ENCODE measurements at places on chromosomes 11 and 22.

DNA sequence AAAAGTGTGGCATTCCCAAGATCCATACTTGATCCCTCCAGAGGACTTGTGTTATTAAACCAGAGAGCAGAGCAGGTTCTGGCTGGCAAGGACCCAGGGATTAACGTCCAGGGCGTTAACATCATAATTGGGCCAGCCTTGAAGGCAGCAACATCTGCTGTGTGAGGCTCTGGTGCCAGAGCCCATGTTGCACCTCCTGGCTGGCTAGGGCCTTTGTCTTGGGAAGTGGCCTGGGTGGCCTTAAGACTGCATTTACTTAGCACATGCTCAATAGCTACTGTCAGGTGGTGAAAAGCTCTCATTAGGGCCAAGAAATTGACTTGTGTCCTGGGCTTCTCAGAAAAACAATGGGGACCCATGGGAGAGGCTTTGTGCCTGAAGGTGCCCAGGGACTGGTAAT, 66.6 kb downstream of the CACNG2 start:
- DNase-seq: no peak

GRCh38 chr22:47027766-47028165, 265.3 kb downstream of the TBC1D22A start:
- no peak for DNase-seq

- no peak for DNase-seq
Observed at GRCh38 chr11:119839476-119840133, 110.6 kb upstream of the NECTIN1 start.

DNA sequence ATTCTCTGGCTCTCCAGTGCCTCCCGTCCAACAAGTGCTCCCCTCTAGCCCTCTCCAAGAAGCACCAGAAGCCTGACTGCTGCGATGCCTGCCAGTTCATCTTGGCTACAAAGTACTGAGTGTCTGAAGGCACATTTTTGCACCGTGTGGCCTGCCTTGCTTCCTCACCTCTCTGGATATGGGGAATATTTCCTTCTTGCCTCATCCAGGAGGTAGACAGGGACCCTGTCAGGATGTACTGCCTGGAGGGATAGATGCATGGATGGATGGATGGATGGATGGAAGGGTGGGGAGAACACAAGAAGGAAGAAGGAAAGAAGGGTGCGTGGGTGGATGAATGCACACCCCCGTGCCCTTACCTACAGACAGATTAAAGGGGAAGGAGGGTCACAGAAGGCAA, 27.6 kb downstream of the KCTD17 start:
- no peak for DNase-seq

GRCh38 chr11:3119141-3119821, 45.8 kb downstream of the OSBPL5 start:
- peak; percentile 0 for DNase-seq

GRCh38 chr11:78870655-78871054, 296.0 kb upstream of the NARS2 start:
- DNase-seq: no peak

GRCh38 chr11:112579282-112579681, 318.6 kb upstream of the PLET1 start:
- no peak for DNase-seq

- no peak for DNase-seq
Observed at GRCh38 chr11:12017243-12017678, 8.8 kb upstream of the DKK3 start.

DNA sequence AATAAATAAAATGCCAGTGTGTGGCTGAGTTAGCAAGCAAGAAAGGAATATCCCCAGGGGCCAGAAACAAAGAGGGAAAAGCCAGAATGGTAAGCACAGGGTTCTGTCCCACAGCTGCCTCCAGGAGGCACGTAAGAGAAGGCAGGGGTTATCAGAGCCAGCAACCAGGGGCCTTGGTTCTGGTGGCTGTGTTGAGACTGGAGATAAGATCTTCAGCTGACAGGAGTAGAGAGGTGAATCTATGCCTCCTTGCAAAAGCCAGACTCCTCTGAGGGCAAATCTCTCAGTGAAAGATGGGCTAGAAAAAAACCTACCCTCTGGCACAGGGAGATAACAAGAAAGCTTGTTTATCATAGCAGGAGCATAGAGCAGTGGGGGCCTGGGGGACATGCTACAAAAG, 29.8 kb upstream of the NFAM1 start:
- DNase-seq: no peak

GRCh38 chr22:23216461-23217170, 36.3 kb downstream of the BCR start:
- DNase-seq: peak; percentile 73

GRCh38 chr11:45648931-45649330, 16.5 kb downstream of the CHST1 start:
- DNase-seq: no peak

- DNase-seq: no peak
Observed at GRCh38 chr22:50710221-50710620, 27.8 kb upstream of the ACR start.

DNA sequence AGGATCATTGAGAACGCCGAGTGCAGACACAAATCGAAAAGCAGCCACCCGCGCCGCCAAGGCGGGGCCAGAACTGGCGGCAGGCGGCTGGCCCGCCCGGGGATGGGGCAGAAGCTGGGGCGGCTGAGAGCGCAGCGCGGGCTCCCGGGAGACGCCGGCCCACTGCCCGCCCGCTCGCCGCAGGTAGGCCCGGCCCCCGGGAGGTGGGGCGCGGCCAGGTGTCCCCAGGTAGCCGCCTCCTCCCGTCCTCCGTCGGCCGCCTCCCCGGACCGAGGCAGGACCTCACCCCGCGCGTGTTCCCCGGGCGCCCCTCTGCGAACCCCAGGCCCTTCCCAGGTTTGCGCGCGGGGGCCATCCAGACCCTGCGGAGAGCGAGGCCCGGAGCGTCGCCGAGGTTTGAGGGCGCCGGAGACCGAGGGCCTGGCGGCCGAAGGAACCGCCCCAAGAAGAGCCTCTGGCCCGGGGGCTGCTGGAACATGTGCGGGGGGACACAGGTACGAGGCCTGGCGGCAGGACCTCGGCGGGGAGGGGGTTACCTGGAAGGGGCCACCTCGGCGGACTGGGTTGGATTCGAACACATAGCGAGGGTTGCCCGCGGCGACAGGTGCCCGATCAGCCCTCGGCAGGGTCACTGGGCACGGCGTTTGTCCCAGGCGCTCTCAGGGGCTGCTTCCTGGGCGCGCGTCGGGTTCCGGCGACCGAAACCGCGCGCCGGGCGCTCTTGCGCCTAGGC, at the start of gene PRRG4:
Gene PRRG4 (plus strand): TSS at position 248 of the 733 bp plus-strand sequence. CDS start 603 bp downstream, outside the sequence.
- peak; percentile 47 for DNase-seq

GRCh38 chr22:48353116-48353947, 1474.3 kb downstream of the BRD1 start:
- no peak for DNase-seq
